ENCODE measurements at places on chromosomes 2 and 18. TPM values are rescaled to one million over a fixed set of nuclear protein-coding genes. Genes with fewer than 3 reads are reported as not detected.

GRCh38 chr2:201996679-201997314 is 36.9 kb upstream of the FZD7 start:
- H3K27me3 ChIP-seq, result no peaks in the 10 kb centered on the region
- no peak overlapping the region for H3K27ac ChIP-seq
- no peaks in the 10 kb centered on the region for H3K4me1 ChIP-seq
- no peaks in the 10 kb centered on the region for H3K36me3 ChIP-seq
- H3K4me3 ChIP-seq, result no peak overlapping the region

DNA sequence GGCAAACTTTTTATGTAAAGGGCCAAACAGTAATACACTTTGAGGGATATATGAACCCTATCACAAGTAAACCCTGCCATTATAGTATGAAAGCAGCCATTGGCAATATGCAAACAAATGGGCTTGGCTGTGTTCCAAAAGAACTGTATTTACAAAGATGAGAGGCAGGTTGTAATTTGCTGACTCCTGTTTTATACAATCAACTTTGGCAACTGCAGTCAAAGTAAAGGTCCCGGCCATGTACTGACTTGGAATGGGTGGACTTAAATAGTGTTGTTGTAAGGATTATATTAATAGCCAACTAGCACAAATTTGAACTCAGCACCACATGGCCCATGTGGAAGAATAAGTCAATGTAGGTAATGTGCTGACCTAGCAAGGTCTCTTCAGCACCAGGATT is 223.4 kb downstream of the WDPCP start:
- H3K4me1 ChIP-seq, result no peaks in the 10 kb centered on the region
- H3K36me3 ChIP-seq, result no peaks in the 10 kb centered on the region
- no peaks in the 10 kb centered on the region for H3K27me3 ChIP-seq

DNA sequence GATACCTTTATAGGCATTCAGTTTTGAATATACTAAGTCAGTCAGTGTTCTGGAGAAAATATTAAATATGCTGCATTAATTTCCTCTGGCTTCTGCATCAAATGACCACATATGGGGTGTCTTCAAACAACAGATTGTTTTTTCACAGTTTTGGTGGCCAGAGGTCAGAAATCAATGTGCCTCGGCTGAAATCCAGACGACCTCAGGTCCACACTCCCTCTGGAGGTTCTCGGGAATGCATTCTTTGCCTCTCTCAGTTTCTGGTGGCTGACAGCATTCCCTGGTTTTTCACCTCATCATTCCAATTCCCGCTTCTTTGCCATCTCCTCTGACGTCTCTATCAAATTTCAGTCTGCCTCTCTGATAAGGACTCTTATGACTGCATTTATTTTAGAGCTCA is 142.3 kb downstream of the ZNF407 start:
- peaks cover 39% of the 10 kb centered on the region for H3K4me1 ChIP-seq
- no peaks in the 10 kb centered on the region for H3K27me3 ChIP-seq
- peak; percentile 40 for DNase-seq
- no peak overlapping the region for H3K4me3 ChIP-seq

DNA sequence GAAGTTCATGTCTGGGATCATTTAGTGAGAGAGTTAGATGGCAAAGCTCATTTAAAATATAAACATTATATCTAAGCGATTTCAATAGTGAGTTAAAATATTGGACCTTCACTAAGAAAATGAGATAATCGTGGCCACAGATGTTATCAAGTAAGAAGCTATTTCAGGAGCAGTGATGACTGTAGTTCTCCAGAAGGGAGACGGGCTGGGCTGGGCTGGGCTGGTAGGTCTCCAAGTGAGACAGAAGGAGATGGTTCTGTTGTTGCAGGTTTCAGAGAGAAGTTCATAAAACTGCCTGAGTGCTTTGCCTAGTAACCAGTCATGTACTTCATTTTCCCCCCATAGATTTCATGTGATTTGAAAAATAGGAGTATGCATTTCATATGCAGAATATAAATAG is 130.1 kb upstream of the DAPL1 start:
- H3K27ac ChIP-seq, result no peak overlapping the region
- peaks cover 49% of the 10 kb centered on the region for H3K36me3 ChIP-seq
- no peak for DNase-seq
- no peaks in the 10 kb centered on the region for H3K27me3 ChIP-seq
- H3K4me1 ChIP-seq, result no peaks in the 10 kb centered on the region

CRIM1 gene
- total RNA-seq, result 22.1 TPM

CCL20 gene
- 1.0 TPM for total RNA-seq
